GM23248 (cell line): ENCODE measurements at places on chromosomes 11 and 22.

- DNase-seq, result no peak
These were observed 102.2 kb downstream of the MICAL3 start for GRCh38 chr22:17921871-17922821.

DNA sequence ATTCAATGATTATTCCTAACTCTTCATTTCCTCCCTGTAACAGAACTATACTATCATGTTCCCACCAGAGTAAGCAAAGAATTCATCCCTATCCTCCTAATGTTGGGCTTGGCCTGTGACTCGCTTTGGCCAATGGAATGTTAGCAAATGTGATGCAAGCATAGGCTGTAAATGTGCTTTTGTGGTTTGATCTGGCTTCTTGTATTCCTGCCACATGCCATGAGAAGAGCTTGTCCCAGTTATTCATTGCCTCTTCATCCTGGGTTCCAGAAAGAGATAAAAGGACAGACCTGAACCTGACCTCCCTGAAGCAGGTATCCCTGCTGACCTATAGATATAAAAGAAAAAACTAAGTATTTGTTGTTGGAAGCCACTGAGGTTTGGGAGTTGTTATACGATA, 51.0 kb downstream of the SYTL2 start:
- peak; percentile 88 for DNase-seq

GRCh38 chr11:83061883-83062282, 9.8 kb downstream of the RAB30 start:
- no peak for DNase-seq

- peak; percentile 79 for DNase-seq
These were observed 861 bp upstream of the LTBP3 start for GRCh38 chr11:65558930-65559509.

DNA sequence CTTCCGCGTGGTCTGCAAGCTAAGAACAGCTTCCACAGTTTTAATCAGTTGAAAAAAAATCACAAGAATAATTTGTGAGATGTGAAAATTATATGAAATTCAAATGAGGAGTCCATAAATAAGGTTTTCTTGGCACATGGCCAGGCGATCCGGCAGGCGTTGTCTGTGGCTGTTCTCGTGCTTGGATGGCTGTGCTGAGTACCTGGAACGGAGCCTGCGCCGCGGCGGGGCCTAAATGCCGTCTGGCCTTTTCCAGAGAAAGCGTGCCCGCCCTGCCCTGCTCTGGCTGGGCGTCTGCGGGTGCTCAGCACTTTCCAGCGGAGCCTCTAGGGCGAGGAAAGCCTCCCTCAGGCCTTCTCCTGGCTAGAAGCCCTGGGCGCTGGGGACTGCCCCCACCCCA, 41.8 kb downstream of the OSBPL5 start:
- peak; percentile 45 for DNase-seq

GRCh38 chr22:46064966-46065666, 85.2 kb upstream of the PPARA start:
- peak; percentile 71 for DNase-seq

- DNase-seq, result no peak
These were observed 46.8 kb upstream of the IGLL5 start for GRCh38 chr22:22840780-22841179.

GRCh38 chr11:69280451-69280850, 13.5 kb upstream of the MYEOV start:
- peak; percentile 95 for DNase-seq

- no peak for DNase-seq
These were observed 2.7 kb upstream of the PTPRJ start for GRCh38 chr11:47977623-47978022.

GRCh38 chr11:31882951-31883392, 71.8 kb upstream of the PAX6 start:
- DNase-seq, result peak; percentile 12

DNA sequence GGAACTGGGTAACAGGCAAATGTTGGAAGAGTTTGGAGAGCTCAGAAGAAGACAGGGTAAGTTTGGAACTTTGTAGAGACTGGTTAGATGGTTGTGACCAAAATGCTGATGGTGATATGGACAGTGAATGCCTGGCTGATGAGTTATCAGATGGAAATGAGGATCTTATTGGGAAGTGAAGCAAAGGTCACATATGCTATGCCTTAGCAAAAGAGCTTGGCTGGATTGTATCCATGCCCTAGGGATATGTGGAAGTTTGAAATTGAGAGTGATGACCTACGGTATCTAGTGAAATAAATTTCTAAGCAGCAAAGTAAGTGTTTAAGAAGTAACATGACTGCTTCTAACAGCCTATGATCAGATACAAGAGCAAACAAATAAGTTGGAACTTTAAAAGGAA, 17.8 kb downstream of the BBOX1 start:
- DNase-seq, result peak; percentile 31

DNA sequence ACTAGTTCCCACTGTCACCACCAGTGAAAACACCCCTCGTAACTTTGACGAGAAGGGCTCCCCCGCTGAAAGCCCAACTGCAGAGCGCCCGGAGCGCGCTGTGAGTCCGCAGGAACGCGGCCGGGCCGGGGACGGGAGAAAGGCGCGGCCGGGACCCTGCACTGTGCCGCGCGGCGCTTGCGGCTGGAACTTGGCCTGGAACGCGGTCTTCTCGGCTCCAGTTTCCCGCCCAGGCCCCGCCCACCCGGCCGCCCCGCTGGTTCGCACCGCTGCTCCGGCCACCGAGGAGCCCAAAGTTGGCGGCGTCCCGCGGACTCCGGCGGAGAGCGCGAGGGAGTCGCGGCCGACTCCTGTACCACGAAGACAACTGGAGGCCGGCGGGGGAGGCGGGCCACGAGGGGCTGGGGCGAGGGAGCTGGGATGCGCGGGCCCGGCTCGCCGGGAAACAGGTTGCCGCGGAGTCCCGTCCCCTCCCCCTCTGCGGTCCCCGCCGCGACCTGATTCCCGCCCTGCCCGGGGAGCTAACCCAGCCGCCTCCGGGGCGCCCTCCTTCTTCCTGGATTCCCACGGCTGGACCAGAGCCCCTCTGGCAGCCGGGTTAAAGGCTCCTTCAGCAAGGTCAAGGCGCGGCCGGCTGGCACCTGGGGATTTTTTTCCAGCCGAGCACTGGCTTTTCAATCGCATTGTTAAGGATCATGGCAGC, 3.4 kb downstream of the TENM4 start:
- DNase-seq, result peak; percentile 49

- DNase-seq, result no peak
These were observed 14.8 kb upstream of the RBM4B start for GRCh38 chr11:66692446-66692845.

GRCh38 chr11:88620568-88621130, 283.1 kb upstream of the CTSC start:
- no peak for DNase-seq

DNA sequence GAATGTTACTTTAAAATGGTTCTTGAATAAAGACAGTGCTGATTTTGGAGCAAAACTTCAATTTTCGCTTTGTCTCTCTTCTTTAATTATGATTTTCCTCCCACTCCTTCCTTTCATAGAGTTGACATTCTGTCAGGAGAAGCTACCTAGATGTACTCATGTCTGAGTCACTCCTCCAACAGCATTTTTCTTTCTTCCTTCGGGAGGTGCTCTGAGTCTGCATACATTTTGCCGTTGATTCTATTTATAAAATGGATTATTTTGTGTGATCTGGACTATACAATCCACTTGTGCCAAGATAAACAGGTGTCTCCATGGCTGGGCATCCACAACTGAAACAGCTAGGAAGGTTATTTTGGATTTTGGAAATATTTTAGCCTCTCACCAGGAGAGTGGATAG, 588.3 kb upstream of the ANO5 start:
- no peak for DNase-seq

DNA sequence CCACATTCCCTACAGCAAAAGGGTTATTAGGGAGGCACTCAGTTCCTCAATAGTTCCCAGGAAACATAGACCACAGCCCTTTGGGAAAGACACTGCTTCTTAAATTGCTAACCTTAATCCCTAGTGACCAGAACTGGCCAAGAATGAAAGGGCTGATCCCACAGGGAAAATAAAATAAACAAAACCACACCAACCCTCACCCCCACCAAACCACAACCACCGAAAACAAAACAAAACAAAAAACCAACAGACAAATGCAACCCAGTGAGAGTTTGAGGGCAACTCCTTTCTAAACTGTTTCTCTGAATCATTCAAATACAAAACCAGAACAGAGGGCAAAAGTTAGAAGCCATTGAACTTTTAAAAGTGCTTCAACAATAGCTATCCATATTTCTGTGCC, 57.2 kb downstream of the NAV2 start:
- DNase-seq, result peak; percentile 61

DNA sequence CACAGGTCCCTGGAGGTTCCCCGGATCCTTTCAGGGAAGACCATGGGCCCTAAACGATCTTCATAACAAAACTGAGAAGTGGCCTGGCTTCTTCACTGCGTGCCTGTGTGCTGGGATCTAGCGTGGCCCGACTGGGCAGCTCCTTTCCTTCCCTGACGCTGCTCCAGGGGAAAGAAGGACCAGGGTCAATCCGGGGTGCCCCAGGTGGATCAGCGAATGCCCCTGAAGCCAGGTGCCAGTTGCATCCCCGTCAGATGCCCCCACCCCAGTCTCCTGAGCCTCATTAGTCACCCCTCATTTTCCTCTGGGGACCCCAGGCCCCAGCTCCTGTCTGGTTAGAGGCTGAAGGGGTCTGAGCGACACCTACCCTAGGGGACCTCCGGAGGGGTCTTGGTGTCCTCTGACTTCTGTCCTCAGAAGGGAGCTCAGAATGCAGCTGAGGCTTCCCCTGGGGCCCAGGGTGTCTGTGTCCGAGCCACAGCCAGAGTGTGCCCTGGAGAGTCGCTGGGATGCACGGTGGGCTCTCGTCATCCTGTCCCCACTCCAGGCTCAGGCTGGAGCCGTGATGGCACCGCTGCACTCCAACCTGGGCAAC, 18.7 kb upstream of the MUC6 start:
- DNase-seq, result no peak

- no peak for DNase-seq
These were observed 55.1 kb upstream of the SCUBE2 start for GRCh38 chr11:9146477-9146876.

- peak; percentile 20 for DNase-seq
These were observed 282 bp downstream of the MPPED2 start for GRCh38 chr11:30585892-30586250.

DNA sequence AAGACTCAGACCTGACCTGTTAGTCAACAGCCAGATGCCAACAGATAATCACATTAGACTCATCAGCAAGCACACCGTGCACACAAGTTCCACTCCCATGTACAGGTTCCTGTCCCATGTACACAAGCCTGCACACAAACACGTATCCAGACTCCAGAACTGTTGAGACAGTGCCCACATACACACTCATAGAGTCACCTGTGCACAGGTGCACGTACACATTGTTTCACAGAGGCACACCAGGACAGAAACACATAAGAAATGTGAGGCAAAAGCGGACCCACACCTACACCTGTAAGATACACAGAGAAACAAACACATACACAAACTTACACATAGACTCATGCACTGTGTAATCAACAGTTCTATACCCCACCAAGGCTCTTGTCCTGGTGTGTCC, 2.7 kb upstream of the ZNF74 start:
- no peak for DNase-seq

GRCh38 chr11:2804189-2804588, 81.4 kb downstream of the CDKN1C start:
- no peak for DNase-seq

- no peak for DNase-seq
These were observed 355.6 kb downstream of the METTL15 start for GRCh38 chr11:28463826-28464225.

DNA sequence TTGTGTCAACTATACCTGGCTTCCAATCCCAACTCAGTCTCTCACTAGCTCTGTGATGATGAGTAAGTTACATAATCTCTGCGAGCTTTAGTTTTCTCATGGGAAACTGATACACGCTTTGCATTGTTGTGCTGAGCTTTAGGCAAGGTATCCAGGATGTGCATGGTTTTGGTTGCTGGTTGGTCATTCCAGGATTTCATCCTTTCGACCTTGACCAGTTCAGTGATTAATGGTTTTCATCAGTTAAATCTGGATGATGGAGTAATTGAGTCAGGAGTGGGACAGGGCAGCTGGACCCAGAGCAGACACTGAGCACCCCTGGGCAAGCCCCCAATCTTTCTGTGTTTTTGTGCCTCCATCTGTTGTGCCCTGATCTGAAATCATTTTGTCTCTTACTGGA, 417.3 kb upstream of the CADM1 start:
- no peak for DNase-seq

- peak; percentile 62 for DNase-seq
These were observed 70.8 kb downstream of the KCNJ1 start for GRCh38 chr11:128796270-128796669.

DNA sequence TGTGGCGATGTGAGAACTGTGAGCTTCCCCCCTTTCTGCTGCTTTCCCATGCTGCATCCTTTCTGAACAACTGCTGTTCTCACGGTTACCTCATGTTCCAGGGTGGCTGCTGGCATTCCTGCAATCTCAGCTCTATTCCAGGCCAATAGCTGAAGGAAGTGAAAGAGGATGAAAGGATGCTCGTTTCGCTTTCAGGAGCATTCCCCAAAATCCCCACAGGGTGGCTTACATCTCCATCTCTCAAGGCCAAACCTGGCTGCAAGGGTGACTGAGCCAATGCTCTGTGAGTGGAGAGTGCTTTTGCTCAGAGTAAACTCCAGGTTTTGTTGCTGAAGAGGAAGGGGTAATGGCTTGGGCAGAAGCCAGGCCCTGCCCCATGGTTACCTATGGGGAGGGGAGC, 848.2 kb downstream of the BRD1 start:
- DNase-seq, result no peak

DNA sequence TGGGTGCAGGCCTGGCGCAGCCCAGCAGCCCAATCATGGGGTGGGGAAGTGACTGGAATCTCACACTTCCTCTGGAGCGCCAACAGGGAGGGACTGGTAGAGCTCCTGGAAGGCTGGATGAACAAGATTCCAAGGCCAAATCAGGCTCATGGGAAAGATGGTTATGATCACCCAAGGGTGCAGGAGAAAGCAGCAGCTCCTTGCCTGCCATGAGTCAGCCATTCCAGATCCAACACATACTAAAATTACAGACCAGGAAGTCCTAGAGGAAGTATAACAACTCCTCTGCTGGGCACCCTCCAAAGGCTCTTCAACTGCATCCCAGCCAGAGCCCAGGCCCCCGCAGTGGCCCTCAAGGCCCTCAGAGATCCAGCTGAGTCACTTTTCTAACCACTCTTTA, 427.3 kb downstream of the TENM4 start:
- peak; percentile 43 for DNase-seq

DNA sequence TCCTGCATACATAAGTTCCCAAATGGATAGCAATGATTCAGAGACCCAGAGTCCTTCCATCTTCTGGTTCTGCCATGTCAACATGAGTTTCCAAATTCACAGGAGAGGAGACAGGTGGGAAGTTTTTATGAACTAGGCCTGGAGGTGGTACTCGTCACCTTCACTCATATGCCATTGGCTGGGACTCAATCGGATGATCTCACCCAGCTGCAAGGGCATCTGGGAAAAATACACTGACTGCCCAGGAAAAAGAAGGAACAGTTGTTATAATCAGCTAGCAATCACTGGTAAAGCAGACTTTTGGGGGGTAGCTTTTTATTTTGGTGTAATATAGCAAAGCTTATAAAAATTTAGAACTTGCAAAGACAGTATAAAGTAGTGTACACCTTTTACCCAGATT, 83.9 kb downstream of the OTOG start:
- no peak for DNase-seq
